ENCODE measurements at places on chromosomes 12 and 14. TPM values are rescaled to one million over a fixed set of nuclear protein-coding genes. Genes with fewer than 3 reads are reported as not detected.

The KRT71 gene
- total RNA-seq = not detected

The GALNT6 gene
- total RNA-seq = 3.6 TPM

The ADCY6 gene
- 18.4 TPM for total RNA-seq

The IL26 gene
- total RNA-seq = not detected

The EIF2S3B gene
- 0.45 TPM for total RNA-seq

The TAS2R46 gene
- not detected for total RNA-seq

The SMIM41 gene
- not detected for total RNA-seq

The NDUFB1 gene
- total RNA-seq = 340 TPM

The CLEC4D gene
- total RNA-seq = not detected

The RIPK3 gene
- not detected for total RNA-seq

The UNC79 gene
- 0.01 TPM for total RNA-seq

The TCL1B gene
- not detected for total RNA-seq

The HRK gene
- total RNA-seq = 0.86 TPM

The ZNF705A gene
- not detected for total RNA-seq

The B4GALNT1 gene
- 51.6 TPM for total RNA-seq

The CCDC175 gene
- total RNA-seq = not detected

The KCNMB4 gene
- 0.20 TPM for total RNA-seq

The PIK3C2G gene
- total RNA-seq = not detected

The TBPL2 gene
- total RNA-seq = not detected

The MAP3K9 gene
- total RNA-seq = 4.3 TPM

The TMCC3 gene
- total RNA-seq = 1.5 TPM

The VRTN gene
- total RNA-seq = not detected

The KRT85 gene
- total RNA-seq = not detected

The PRH2 gene
- not detected for total RNA-seq

The DMAC2L gene
- total RNA-seq = 12.5 TPM

The KSR2 gene
- 0.63 TPM for total RNA-seq

The TOX4 gene
- 67.1 TPM for total RNA-seq

The SLC38A1 gene
- 94.4 TPM for total RNA-seq

The ADAMTS20 gene
- total RNA-seq = not detected

The PPP1R36 gene
- not detected for total RNA-seq

The CFAP251 gene
- total RNA-seq = 0.88 TPM

The PTPRO gene
- not detected for total RNA-seq

The DACT1 gene
- 0.42 TPM for total RNA-seq

The OSBPL8 gene
- total RNA-seq = 22.3 TPM

The ESPL1 gene
- total RNA-seq = 22.1 TPM

The LIN7A gene
- 0.61 TPM for total RNA-seq

The GON7 gene
- total RNA-seq = 14.0 TPM

The ZFYVE21 gene
- 39.4 TPM for total RNA-seq

The ST8SIA1 gene
- total RNA-seq = not detected

The COPS7A gene
- 53.9 TPM for total RNA-seq

The GARIN6 gene
- not detected for total RNA-seq

The MSI1 gene
- total RNA-seq = 0.50 TPM

The SIRT4 gene
- total RNA-seq = 1.6 TPM

The TRIAP1 gene
- 72.4 TPM for total RNA-seq

The SMOC1 gene
- 25.5 TPM for total RNA-seq

The BICDL1 gene
- total RNA-seq = 2.5 TPM

The SLC16A7 gene
- total RNA-seq = 0.21 TPM

The EIF4B gene
- 311 TPM for total RNA-seq

The CD69 gene
- total RNA-seq = not detected

The ENTPD5 gene
- 6.0 TPM for total RNA-seq

The SARNP gene
- 106 TPM for total RNA-seq

The AICDA gene
- 0.31 TPM for total RNA-seq

The DPPA3 gene
- not detected for total RNA-seq

The PLEKHH1 gene
- 3.7 TPM for total RNA-seq

All from A549 treated with ZK216348 at 1 μM for 4 hours (cell line).